Amniotic stem cell (primary cell): ENCODE measurements at places on chromosomes 12 and 14.

DNA sequence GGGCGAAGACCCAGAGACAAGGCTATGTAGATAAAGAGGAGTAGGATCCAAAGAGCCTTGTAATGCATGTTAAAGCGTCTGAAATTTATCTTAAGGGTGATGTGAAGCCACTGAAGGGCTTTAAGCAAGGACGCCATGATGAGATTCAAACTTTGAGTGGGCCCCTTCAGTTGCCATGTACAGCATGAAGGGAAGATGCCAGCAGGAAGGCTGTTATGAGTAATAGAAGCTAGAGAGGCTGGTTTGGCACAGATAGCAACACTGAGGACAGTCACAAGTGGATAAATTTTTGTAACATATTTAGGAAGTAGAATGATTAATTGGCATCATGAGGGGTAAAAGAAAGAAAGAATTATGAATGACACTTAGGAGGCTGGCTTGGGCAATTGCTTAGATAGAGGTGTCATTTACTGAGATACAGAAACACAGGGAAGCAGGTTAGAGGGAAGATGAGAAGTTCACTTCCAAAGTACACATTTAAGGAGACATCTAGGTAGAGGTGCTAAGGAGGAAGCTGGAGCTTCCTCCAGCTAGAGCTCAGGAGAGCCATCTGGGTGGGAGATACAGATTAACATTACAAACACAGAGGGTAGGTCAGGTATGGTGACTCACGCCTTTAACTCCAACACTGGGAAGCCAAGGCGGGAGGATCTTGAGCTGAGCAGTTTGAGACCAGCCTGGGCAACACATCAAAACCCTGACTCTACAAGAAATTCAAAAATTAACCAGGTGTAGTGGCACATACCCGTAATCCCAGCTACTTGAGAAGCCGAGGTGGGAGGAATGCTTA is 13.7 kb downstream of the ATG2B start:
- DNase-seq, result no peak

GRCh38 chr14:85644211-85644610 is 114.3 kb downstream of the FLRT2 start:
- no peak for DNase-seq

DNA sequence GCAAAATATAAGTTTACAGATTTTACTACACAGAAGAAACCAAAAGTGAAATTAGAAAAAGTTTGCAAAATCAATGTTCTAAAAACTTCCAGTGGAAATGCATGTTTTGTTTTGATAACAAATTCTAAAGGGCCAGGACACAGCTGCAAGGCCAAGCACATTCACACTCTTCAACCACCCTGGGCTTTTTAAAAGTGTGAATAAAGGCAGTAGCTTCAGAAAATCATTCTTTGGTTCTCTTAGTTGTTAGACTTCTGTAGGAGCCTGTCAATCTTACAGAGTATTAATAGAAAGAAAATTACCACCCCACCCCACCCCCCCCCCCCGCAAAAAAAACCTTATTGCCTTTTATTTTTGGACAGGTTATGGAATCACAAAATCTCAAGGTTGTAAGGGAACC is 105.2 kb upstream of the EGLN3 start:
- DNase-seq, result no peak

DNA sequence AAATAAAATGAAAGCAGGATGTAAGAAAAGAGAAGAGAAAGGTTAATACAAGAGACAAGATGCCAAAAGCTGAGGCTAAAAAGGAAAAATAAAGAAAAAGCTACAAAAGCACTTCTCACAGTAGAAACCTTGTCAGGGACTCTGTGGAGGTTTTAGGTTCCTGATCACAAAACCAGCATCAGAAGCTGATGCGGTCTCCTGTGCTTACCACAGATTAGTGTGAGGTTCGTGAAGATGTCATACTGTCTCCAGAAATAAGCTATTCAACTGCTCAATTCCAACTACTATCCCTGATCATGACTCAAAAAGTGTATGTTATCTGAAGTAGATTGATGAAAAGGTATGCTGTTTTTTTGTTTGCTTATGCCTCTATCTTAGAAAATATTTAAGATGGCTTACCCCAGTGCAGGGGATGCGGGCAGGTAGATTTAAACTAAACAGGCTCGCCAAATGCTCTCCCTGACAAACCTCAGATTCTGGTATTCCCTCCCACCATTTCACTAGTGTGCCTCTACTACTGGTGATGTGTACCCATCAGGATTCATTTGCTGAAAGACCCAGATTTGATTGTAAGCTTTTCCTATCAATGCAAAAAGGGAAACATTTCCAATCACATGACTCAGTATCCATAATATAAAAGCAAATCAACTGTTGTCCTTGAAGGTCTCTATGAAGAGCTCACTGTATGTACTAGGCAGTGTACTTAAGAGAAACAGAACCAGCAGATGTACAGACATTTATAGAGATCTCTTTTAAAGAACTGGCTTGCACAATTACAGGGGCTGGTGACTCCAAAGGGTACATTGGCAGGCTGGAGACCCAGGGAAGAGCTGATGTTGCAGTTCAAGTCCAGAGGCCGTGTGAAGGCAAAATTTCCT is 169.5 kb upstream of the FOXN3 start:
- DNase-seq, result no peak

GRCh38 chr12:22617630-22618029 is 7.3 kb upstream of the ETNK1 start:
- DNase-seq, result no peak

- DNase-seq, result no peak
These were observed 984.8 kb downstream of the TMEM121 start for GRCh38 chr14:106511006-106511799.

DNA sequence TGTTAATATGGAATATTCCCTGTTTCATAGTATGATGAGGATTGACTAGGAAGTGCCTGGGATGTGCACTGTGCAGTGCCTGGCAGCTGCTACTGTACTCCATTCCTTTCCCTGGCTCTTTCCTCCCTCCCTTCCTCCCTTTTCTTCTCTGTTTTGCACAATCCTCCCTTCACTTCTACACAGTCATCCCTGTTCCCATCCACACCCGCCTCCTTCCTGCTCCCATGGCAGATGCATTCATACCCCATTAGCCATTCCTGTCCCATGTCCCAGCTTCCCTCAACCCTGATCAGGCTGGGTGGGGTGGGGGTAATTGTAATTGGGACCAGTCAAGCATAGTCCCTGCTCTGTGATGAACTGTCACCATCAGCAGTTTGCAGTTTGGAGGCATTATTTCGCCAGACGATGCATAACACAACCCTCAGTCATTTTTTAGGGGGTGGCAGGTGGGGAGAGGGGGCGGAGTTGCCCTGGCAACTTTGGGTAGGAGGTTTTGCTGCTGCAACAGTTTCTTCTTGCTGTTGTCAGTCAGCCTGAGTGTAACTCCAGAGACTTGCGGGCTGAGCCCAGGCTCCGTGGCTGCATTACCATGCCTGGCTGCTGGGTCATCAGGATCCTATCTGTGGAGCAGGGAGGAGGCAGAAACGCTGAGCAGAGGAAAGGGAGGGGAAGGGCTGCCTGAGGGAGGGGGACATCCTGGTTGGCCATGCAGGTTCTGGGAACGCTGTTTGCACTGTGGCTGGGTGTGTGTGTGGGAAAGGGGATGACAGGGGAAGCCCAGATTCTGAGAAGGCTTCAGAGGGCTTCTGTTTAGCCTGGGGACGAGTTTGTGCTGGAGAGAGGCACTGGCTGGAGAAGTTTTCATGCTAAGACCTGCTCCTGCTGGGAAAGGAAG is 4.1 kb upstream of the KRT84 start:
- DNase-seq, result no peak

DNA sequence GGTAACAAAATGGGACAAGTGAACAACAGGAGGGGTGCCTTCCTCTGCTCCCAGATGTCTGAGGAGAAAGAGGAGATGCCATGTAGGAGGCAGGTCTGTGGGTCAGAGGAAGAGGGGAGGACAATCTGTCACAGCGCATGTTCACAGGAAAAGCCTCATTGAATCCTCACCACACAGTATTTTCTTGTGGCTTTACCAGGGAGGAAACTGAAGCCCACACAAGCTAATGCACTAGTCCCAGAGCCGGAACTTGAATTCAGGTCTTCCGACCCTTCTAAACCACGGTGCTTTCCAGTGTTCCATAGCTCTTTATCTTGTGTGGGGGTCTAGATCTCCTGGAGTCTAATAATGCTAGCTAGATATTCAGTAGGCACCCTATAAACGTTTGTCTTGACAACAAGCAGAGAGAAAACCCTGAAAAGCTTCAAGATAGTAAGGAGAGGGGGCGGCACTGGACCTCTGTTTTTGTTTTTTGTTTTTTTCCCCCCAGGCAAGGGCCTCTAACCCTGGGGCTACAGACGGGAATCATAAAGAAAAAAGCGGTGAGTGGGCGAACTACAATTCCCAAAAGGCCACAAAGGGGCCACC is 371 bp upstream of the SHMT2 start:
- no peak for DNase-seq

- no peak for DNase-seq
These were observed 167.0 kb upstream of the ALG10B start for GRCh38 chr12:38149395-38150073.

GRCh38 chr14:25101276-25101675 is 51.3 kb upstream of the STXBP6 start:
- DNase-seq, result no peak

- DNase-seq, result no peak
These were observed 8.5 kb upstream of the IL22 start for GRCh38 chr12:68261896-68262295.

- no peak for DNase-seq
These were observed 12.2 kb downstream of the TMTC2 start for GRCh38 chr12:82698708-82699564.

DNA sequence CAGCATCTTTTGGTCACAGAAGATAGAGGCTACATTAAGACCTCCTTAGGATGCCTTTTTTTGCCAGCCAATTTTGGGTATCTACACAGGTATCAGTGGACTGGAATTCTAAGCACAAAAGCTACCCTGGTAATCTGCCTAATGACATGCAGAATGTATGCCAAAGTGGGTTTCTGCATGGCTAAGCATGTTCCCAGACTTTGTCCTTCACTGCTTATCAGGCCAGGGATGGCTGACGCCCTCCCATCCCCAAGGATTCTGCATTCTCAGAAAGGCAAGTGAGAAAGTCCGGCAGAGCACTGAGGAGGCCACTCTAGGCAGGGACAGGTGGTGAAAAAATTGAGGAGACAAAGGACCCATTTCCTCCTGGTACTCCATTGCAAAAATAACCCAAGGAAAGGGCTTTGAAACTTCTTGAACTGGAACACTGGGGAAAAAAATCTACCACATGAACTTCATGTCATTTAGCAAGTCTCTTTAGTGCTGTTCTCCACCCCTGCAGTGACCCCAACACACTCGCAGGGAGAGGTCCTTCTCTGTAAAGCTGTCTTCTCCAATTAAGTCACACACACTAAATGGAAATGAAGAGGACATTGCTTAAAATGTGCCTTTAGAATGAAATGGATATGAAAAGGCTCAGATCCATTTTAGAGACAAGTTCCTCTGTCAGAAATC is 91.7 kb upstream of the MAX start:
- DNase-seq, result no peak

DNA sequence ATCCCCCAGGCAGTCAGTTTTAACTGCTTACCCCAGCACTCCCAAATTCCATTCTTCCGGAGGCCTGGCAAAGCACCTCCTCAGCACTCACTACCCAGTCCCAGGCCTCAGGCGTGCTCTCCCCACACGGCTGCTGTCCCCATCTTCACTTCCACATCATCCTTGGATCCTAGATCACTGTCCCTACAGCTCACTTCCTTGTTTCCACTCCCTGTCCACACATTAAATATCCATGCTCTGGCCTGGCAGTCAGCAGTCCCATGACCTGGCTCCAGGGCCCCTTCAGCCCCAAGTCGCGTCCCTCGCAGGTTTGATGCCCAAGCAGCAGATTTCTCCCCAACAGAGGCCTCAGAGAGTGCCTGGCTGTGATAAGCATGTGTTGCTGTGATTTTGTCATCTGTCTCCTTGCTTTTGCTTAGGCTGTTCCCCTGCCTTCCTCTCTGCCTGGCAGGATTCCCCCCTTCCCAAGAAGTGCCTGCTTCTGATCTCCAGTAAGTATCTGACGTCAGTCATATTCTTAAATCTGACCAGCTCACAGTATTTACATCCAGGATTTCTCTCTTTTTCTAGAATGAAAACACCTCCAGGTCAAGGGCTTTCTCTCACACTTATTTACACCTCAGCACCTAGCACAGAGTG is 241.7 kb downstream of the ZFP36L1 start:
- DNase-seq, result no peak

DNA sequence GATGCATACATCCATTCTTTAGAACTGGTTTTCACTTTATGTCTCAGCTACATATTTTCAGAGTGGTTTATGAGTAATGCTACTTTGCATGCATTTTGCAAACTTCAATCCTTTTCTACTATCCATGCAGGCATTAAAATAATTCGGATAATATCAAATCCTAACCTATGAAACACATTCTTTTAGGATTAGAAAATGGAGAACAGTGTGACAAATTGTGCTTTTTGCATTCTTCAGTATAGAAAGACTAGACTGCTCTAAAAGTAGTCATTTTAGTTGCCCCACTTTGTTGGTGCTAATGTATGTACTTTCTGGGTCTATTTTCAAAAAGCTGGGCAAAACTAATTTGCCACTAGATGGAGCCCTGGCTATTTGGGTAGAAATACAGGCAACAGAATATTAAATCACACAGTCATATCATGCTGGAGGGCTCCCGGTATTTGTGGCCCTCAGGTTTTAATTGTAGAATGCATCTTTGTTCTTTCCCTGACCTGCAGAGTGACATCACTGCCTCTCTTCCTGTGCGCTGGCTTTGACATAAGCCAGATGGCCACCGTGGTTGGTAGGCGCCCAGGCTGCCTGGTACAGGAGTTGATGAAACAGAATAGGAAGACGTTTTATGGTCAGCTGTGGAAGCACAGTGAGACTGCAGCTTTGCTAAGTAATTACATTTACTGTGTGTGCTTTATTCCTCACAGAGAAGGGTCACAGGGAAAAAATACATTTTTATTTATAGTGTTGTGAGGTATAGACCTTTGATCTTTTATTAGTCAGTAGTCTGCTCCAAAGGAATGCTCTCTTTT is 28.1 kb downstream of the MSRB3 start:
- DNase-seq, result no peak

DNA sequence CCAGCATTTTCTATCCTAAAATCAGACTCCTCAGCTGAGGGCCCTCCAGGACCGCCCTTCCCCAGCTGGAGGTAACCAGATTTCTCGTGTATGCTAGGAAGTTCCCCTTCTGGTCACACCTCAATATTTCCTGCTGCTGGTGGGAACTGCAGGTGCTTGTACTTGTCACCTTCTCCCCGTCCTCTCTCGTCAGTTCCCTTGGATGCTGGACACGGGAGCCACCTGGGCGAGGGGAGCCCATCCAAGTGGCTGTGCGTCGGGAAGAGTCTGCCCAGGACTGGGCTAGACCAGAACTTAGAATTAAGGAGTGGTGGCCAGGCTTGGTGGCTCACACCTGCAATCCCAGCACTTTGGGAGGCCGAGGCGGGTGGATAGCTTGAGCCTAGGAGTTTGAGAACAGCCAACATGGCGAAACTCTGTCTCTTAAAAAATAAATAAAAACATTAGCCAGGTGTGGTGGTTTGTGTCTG is 23.2 kb upstream of the KIF26A start:
- no peak for DNase-seq

GRCh38 chr12:86139671-86140070 is 116.5 kb downstream of the MGAT4C start:
- no peak for DNase-seq

DNA sequence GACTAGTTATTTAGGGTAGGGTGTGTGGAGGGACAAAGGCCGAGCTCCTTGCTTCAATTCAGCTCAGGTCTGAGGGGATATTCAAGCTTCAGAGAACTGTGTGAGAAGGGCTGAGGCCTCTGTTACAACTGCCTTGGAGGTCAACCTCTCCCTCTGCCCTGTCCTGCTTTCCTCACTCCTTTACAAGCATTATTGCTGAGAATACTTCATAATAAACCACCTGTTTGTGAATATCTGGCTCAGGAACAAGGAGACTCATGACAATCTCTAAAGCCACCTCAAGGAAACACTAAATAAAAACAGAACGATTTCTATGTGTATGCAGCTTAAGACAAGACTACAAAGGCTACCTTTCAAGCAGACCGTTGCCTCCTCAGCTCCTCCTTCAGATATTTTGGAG is 21.7 kb downstream of the OTOGL start:
- no peak for DNase-seq
